ENCODE measurements at places on chromosomes 2 and 18.

DNA sequence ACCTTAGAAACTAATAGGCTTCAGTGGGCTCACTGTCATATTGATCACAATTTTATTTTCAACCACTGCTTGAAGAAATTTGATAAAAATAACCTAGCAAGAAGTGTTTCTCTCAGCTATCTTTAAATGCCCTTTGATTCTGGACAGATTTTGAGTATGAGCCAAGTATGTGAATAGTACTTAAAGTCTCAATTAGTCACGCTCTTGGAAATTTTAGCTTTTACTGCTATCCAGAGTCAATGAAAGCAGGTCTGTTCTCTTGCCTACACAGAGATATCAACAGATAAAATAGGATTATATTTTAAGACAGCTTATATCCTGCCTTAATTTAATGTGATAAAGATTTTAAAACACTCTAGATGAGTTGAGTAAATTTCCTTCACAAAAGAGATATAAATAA is 337.3 kb downstream of the CBLN2 start:
- no peak for DNase-seq

DNA sequence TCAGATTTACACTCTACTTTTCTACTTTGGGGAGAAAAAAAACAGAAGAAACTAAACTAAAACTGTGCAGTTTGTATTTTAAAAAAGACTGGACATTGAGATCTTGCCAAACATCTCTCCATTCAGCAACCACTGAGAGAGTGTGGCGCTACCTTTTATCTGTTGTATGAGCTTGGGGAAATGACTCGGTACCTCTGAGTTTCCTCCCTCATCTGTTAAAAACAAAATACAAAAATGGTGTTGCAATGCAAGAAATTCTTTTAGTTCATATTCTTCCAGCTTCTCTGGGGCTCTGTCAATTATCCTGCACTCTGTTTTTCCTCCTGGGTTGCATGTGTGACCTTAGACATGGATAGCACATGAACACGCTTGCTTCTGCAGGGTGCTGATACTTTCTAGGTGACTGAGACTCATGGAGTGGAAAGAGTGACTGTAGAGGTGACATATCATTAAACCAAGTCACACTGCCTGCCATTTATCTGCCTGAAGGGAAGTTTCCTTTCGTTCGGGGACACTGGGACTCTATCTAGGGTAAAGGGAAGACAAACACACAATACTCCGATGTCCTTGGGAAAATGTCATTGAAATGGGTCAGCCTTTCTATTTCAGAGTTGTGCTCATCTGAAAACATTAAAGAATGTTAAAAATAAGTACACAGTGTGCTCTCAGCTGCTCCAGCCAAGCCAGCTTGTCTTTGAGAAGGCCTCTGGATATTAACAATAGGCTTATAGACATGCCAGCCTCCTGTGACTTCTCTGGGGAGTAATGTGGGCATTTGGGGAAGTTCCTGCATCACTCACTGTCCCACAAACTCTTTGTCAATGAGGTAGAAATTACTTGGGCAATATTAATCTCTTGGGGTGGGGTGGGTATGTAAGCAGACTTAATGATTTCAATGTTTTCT is 91.4 kb downstream of the TRIB2 start:
- no peak for DNase-seq

DNA sequence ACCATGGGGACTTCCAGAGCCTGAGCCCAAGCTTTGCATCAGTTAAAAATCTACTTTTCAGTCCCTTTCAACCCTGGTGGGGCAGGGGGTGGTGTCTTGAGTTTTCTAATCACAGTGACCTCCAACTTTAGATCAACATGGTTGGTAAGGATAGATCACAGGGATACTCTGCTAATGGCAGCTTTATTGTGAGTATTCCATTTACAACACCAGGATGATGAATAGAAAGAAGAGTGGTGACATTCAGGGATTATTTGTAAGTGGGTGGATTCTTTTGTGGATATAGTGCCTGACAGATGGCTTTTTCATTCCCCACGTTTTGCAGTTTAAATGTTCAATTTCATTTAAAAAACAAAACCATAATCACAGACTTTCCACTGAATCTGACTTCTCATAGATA is 51.3 kb downstream of the ZNF532 start:
- DNase-seq: no peak

- DNase-seq: no peak
Observed at GRCh38 chr2:23694058-23695045, 232.6 kb downstream of the ATAD2B start.

GRCh38 chr2:188798159-188798558 is 176.0 kb upstream of the COL3A1 start:
- DNase-seq: no peak

- no peak for DNase-seq
Observed at GRCh38 chr18:9858642-9859041, 27.1 kb upstream of the TXNDC2 start.

- DNase-seq: no peak
Observed at GRCh38 chr2:162720559-162721271, 117.9 kb downstream of the KCNH7 start.

GRCh38 chr2:95382192-95382591 is 20.3 kb upstream of the FAHD2A start:
- DNase-seq: no peak

DNA sequence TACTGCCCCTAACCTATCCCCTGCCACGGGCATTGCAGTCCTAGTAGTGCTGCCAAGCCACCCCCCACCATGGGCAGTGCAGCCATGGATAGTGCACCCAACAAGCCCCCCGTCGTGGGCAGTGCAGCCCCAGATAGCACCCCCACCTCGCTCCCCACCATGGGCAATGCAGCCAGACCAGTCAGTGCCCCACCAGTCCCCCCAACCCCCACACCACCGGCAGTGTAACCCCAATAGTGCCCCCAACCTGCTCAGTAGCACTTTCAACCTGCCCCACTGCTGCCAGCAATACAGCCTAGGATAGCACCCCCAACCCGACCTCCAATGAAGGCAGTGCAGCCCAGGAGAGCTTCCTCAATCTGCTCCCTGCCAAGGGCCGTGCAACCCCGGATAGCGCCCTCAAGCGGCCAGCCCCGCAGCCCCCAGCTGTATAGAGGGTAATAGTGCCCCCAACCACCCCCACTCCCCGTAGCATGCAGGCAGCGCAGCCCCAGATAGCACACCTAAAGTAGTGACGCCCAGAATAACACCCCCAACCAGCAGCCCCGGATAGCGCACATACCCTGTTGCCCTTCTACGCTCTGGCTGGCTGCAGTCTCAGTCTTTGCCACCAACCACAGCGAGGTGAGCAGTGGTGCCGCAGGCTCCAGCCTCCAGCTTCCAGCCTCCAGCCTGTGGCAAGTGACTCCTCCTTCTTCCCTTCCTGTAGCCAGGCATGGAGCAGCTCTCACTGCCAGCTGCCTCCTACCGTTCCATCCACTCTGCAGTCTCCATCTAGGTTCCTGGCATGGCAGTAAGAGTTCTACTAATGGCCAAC is 45.4 kb upstream of the ANKRD62 start:
- no peak for DNase-seq

- DNase-seq: no peak
Observed at GRCh38 chr2:23036629-23037028, 348.4 kb upstream of the KLHL29 start.

GRCh38 chr2:27376866-27377617 is 3.5 kb downstream of the ZNF513 start:
- DNase-seq: no peak

DNA sequence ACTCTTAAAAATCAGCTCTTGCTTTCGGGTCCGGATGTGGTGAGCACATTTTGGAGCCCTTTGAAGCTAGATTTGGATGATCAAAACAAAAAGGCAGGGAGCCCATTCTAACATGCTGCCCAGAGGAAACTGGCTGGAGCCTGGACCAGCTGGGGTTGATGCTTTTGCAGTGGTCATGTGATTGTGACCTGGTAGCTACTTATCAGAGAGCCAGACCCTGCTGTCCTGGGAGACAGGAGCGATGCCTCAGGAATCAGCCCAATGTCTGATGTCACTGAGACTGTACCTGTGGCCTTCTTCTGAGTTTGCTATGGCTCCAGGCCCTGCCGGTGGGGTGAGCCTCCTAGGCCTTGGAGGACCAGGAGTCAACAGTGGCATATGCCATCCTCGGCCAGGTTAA is 18.7 kb upstream of the SCLY start:
- no peak for DNase-seq

GRCh38 chr2:231182513-231182899 is 15.9 kb upstream of the ARMC9 start:
- no peak for DNase-seq

- no peak for DNase-seq
Observed at GRCh38 chr2:112942654-112943002, 31.7 kb downstream of the IL37 start.

- DNase-seq: no peak
Observed at GRCh38 chr2:172998547-172999272, 76.9 kb upstream of the MAP3K20 start.

DNA sequence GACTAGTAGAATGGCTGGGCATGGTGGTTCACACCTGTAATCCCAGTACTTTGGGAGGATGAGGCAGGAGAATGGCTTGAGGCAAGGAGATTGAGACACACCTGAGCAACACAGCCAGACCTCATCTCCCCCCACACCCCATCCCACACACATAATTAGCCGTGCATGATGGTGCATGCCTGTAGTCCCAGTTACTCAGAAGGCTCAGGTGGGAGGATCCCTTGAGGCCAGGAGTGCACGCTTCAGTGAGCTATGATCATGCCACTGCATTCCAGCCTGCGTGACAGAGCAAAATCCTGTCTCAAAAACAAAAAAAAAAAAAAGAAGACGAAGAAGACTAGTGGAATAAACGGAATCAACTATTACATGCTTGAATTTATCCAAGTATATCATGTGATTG is 150.0 kb downstream of the STK39 start:
- DNase-seq: no peak

DNA sequence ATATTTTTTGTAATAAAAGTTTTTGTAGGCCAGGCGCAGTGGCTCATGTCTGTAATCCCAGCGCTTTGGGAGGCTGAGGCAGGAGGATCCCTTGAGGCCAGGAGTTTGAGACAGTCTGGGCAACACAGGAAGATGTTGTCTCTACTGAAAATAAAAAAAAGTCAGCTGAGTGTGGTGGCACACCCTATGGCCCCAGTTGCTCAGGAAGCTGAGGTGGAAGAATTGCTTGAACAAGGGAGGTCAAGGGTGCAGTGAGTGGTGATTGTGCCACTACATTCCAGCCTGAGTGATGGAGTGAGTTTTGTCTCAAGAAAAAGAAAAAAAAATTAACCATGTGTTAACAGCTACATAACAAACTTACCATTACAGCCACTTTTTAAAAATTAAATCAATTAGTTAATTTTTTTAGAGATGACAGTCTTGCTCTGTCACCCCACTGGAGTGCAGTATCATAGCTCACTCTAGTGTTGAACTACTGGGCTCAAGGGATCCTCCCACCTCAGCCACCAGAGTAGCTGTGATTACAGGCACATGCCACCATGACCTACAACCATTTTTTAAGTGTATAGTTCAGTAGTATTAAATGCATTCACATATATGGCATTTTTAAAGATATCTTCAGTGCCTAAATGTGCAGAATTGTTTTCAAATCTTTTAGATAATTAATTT is 67.2 kb upstream of the ACYP2 start:
- DNase-seq: no peak

GRCh38 chr2:238152771-238153688 is 5.7 kb upstream of the ERFE start:
- no peak for DNase-seq

DNA sequence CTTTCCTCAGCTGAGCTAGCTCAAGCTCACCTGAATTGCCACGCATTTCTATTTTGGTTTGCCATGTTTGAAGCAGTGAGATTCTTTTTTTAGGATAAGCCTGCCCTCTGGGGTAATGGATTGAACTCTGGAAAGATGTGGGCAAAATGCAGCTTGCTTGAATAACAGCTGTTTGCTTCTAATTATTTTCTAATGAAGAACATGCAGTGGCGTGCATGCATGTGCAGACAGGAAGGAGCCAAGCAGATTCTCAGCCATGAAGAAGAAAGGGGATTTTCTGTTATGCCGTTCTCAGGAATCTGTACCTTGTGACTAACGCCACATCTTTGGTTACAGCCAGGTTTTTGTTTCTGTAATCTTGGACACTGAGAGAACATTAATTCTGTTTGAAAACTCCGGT is 171.2 kb downstream of the ANTXR1 start:
- no peak for DNase-seq

- no peak for DNase-seq
Observed at GRCh38 chr2:239307921-239308613, 92.8 kb downstream of the HDAC4 start.

GRCh38 chr2:148103946-148104345 is 83.1 kb downstream of the MBD5 start:
- DNase-seq: no peak

- peak; percentile 56 for DNase-seq
Observed at GRCh38 chr2:85769236-85769982, 15.6 kb downstream of the ATOH8 start.

All from HTR-8/SVneo (cell line).